Activated naive CD4-positive, alpha-beta T cell treated with anti-CD3 and anti-CD28 coated beads, Interleukin-2, amount 50 U/mL, for 72 hours (primary cell): ENCODE measurements at places on chromosomes 7 and 10.

- DNase-seq = no peak
Observed at GRCh38 chr7:155744971-155745683, 67.1 kb downstream of the SHH start.

DNA sequence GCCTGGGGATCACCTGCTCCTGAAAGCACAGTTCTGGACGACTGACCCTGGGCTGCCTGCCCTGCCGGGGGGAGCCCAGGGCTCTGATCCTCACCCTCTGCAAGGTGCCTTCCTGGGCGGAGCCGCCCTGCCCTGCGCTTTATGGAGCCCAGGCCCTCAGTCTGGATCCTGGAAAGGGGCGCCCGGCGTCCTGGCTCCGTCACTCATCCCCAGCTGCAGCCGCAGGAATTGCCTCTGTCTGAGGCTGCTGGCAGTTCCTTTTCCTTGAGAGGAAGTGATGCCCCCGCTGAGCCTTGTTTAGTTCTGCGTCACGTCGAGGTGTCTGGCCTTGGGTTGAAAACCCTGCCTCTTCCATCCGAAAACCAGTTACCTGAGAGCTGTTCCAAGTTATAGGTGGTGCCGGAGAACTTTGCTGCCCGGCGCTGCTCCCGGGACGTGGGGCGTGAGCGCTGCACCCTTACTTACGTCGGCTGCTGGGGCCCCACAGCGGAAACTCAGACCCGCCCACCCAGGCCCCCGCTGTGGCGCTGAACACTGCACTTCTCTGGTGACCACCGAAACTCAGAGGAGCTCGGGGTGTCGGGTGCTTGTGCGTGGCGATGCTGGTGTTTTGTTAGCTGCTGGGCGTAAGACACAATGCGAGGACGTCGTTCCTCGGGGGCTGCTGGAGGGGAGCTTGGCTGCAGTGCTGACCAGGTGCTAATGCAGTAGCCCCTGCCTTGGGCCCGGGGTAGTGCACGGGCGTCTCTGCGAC lies 5.4 kb downstream of the MAFK start:
- no peak for DNase-seq

DNA sequence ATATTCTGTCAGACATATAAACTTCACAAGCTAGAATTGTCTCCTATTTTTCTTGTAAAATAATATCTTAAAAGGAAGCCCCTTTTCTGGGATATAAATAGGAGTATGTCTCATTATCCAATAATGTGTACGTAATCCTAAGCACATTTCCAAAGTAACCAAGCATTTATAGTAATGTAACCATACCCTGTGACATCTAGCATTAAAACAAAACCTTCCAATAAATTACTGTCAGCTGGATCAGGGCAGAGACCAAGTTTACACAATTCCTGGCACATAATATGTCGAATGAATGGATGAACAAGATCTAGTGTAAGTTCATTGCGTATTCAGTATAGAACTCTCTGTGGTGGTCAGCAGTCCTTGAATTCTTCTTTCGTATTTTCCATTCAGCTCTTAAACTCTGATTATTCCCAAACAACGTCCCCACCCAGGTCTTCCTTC lies 14.3 kb downstream of the CPED1 start:
- no peak for DNase-seq

GRCh38 chr7:111990643-111991042 lies 215.6 kb downstream of the DOCK4 start:
- DNase-seq = no peak

- DNase-seq = no peak
Observed at GRCh38 chr10:71455035-71455434, 58.3 kb downstream of the CDH23 start.

DNA sequence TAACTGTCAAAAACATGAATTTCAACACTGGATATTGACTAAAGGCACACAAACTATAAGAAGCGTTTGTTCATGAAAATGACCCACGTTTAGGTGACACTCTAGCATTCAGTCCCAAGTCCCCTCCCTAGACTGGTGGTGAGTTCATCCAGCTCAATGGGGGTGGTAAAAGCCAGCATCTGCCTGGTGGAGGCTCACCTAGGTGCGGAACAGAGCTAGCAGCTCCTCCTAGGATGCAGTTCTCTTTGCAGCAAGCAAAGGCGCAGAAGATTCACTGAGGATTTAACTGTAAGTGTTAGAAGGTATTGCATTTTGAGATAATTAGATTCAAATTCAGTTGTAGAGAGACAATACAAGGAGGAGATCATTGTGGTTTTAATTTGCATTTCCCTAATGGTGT lies 87.6 kb downstream of the VSTM2A start:
- DNase-seq = no peak

GRCh38 chr7:45217358-45217757 lies 59.8 kb downstream of the RAMP3 start:
- no peak for DNase-seq

- peak; percentile 79 for DNase-seq
Observed at GRCh38 chr10:75099952-75100763, 11.3 kb upstream of the SAMD8 start.

DNA sequence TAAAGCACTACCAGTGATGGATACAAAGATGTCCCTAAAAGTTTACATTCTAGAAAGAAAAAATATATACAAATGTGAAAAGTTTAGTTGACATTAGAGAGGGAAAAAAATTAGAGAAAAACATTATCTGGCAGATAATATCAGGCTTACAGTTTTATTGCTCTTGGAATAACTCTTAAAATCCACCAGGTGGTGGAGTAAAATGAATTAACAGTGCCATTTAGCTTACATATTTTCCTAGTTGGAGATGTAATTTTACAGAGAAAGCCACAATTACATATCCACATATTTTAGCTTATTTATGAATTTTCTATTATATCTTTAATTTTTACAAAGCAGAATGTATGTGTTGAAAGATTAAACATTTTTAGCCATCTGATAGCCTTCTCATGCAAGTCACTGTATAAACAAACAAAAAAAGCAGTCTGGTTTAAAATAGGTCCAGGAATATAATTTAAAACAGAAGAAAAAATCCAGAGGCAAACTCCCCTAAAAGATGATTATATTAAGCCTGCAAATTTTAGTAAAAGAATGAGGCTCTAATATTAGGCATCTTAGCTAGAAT lies 6.5 kb downstream of the CABCOCO1 start:
- DNase-seq = no peak

DNA sequence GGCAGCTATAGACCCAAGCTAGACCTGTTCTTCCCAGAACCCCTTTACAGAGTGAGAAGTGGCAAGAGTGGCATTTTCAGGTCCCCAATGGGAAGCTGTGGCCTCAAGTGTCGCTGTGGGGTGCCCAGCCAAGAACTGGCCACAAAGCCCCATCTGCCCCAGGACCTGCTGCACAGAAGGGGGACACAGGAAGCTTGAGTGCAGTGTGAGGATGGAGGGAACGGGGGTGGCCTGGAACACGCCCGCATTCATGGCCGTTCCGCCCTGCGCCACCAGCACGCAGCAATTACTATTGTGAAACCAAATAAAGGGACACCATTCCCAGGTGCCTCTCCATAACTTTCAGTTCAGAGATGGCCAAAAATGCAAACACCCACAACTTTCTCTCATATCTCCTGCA lies 237.6 kb upstream of the TCERG1L start:
- DNase-seq = no peak

- DNase-seq = no peak
Observed at GRCh38 chr7:101410743-101411507, 48.2 kb downstream of the COL26A1 start.

DNA sequence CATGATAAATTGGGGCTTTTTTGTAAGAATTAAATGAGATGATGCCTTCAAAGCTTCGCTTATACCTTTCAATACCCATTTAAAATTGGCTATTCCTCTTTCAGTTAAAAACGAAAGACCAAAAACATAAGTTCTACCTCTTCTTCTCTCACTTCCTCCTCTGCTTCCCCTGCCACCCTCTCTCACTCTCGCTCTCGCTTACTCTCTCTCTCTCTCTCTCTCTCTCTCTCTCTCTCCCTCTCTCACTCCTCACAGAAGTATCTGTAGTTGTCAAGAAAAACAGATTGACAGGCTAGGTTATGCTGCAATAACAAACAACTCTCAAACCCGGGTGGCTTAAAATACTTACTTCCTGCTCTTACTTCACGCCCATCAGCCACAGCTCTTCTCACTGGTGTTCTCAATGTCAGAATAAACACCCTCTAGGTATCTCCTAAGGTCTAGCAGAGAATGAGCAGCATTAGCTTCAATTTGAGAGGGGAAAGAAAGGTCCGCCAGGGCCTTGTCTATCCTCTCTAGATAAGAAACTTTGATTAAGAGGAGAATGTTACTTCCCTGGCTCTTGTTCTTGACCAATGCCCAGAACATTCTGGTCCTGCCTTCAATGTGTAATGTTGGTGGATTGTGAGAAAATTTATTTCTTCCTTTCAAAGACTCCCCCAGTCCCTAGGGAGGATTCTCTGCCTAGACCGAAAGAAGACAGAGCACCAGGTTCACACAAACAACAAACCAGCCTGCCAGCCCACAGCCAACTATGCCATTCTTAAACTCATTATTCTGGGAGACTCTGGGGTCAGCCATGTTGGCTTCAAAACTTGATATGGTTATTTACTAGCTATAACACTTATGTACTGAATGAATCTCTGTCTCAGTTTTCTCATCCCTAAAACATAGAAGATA lies 1028.7 kb downstream of the XPNPEP1 start:
- DNase-seq = no peak

DNA sequence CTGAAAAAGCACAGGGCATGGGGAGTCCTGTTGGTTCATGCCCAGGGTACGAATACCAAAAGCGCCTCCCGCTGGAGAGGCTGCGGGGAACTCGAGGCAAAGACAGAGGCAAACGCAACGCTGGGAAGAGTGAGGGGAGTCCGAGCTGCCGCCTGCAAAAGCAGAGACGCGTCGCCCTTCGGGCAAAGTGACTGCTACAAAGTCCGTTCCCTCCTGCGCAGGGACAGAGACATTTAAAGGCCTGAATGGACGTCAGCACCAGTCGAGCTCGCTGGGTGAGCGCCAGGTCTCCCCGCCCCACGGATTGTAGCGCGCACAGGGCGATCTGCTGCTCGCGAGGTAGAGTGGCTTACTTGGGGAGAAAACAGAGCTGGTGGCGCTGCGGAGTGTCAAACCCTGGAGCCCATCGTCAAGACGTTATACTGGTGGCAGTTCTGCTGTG lies 732.8 kb downstream of the ZWINT start:
- no peak for DNase-seq

DNA sequence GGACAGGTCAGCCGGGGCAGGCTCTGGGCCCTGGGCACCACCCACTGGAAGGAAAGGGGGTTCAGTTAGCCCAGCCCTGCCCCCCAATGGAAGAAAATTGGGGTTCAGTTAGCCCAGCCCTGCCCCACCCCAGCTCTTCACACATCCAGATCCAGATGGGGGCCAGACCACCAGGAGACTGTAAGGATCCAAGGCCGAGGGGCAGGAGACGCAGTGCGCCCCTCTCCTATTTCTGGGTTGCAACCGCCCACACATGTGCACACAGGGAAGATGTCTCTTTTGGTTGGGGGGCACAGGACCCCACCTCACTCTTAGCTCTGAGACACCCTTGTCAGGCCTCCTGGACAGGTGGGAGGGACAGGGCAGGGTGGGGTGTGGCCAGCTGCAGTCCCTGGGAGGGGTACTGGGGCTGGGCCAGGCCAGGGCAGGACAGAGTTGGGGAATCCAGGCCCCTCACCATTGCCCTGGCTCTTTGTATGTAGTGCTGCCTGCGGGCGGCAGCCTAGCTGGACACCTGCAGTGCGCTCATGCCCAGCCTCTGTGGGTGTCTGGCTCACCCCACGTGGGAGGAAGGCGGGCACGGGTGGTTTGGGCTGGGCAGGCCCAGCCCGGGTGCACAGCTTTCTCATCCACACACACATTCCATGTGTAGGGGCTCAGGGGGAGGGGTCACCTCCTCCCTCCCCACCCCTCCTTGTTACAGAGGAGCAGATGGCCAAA lies 141.2 kb downstream of the LHPP start:
- DNase-seq = no peak

DNA sequence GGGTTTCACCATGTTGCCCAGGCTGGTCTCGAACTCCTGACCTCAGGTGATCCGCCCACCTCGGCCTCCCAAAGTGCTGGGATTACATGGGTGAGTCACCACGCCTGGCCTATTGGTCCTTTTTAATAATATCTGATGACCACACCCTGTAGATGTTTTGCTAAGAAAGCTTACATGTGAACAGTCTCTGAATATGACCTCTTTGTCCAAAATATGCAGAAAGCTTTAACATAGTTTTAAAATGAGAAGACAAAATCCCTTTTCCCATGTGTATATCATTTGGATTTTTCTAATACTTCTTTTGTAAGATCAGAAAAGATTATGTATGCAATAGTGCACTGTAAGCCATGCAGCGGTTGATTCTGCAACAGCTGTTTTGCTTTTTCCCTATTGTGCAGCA lies 38.5 kb downstream of the MCU start:
- DNase-seq = no peak

- no peak for DNase-seq
Observed at GRCh38 chr10:14770927-14771326, 3.8 kb downstream of the FAM107B start.

GRCh38 chr10:77071001-77071511 lies 566.6 kb downstream of the KCNMA1 start:
- DNase-seq = no peak
